ENCODE measurements at places on chromosomes 1 and 21. TPM values are rescaled to one million over a fixed set of nuclear protein-coding genes. Genes with fewer than 3 reads are reported as not detected.

GMEB1 gene
- 31.7 TPM for total RNA-seq

DNA sequence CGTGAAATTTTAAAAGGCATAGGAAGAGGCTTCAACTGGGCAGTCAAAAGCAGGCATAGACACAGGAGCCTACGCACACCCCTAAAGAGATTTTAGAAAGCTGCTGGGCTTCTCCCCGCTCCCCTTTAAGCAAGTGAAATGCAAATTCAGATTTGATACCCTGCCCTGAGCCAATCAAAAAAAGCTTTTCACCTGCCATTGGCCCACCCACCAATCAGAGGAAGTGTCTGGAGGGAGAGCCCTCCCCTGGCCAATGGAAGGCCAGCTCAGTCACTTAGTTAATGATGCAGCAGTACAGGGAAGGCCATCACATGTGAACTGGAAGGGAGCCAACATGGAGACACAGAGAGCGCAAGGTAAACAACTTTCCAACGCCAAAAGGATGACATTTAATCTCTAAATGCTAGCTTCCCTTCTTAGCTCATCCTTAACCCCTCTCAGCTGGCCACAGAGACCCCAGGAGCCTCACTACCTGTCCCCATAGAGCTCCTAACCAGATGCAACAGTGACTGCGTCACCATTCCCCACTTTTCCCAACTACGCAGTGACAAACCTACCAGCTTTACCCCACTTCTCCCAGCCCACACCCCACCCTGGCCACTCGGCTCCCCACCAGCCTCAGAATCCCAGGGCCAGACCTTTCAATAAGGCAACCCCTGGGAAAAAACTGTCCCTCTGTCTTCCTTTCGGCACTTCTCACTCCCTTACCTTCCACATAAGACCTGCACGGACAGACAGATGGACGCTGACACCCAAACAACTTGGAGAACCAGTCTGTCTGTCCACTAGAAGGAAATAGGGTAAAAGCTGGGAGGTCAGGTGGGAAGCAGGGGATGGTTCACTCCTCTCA is 71.0 kb downstream of the CD46 start:
- H3K27ac ChIP-seq = peak overlapping the region; percentile 99
- no peaks in the 10 kb centered on the region for H3K27me3 ChIP-seq
- peak; percentile 57 for DNase-seq

GRCh38 chr1:241485554-241485992 is 34.0 kb downstream of the FH start:
- no peaks in the 10 kb centered on the region for H3K4me1 ChIP-seq
- no peak overlapping the region for H3K4me3 ChIP-seq
- H3K27me3 ChIP-seq = no peaks in the 10 kb centered on the region
- no peak overlapping the region for H3K27ac ChIP-seq
- H3K36me3 ChIP-seq = peaks cover 1% of the 10 kb centered on the region

DNA sequence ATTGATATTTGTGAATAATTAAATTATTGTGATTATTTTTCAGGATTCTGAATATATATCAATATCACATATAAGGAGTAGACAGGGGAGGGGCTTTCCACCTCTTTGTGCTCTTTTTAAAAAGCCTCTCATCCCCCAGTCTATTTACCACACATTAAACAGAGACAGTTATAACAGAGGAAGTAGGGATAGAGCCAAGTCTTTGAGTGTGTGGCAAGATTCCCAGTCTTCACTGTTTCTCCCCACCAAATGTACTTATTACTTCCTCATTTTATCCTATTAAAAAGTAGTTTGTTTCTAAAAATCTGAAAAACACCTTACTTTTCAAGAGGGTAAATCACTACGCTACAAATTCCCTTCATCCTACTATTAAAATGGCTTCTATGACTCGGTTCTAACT is 46.7 kb downstream of the EPS15 start:
- H3K4me3 ChIP-seq = no peak overlapping the region
- no peak overlapping the region for H3K27ac ChIP-seq
- no peak for DNase-seq
- H3K36me3 ChIP-seq = peaks cover 38% of the 10 kb centered on the region
- peaks cover 1% of the 10 kb centered on the region for H3K4me1 ChIP-seq

GRCh38 chr1:145962157-145963102 is 1.9 kb downstream of the ANKRD34A start:
- no peaks in the 10 kb centered on the region for H3K27me3 ChIP-seq
- H3K27ac ChIP-seq = peak overlapping the region; percentile 78
- peaks cover 49% of the 10 kb centered on the region for H3K4me1 ChIP-seq
- peaks cover 7% of the 10 kb centered on the region for H3K36me3 ChIP-seq

GRCh38 chr1:8876087-8876486 is 2.4 kb downstream of the ENO1 start:
- peak overlapping the region; percentile 96 for H3K4me3 ChIP-seq
- peaks cover 50% of the 10 kb centered on the region for H3K4me1 ChIP-seq
- peaks cover 68% of the 10 kb centered on the region for H3K36me3 ChIP-seq
- H3K27me3 ChIP-seq = no peaks in the 10 kb centered on the region
- DNase-seq = no peak

RNU1-4 gene
- total RNA-seq = 3,430 TPM

DNA sequence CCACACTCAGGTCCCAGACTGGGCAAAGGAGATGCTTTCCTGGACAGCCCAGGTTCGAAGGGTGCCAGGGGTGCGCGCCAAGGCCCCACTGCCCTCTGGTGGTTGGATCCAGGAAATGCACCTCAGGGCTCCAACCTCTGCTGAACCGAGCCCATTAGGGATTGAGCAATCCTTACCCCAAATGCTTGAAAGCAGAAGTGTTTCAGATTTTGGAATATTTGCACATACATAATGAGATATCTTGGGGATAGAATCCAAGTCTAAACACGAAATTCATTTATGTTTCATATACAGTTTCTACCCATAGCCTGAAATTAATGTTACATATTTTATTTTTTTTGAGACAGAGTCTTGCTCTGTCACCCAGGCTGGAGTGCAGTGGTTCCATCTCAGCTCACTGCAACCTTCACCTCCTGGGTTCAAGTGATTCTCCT is 57.4 kb downstream of the SLC9A1 start:
- H3K4me3 ChIP-seq = no peak overlapping the region
- peak; percentile 76 for DNase-seq
- H3K27ac ChIP-seq = no peak overlapping the region
- peaks cover 15% of the 10 kb centered on the region for H3K4me1 ChIP-seq
- H3K27me3 ChIP-seq = no peaks in the 10 kb centered on the region

GRCh38 chr21:26709090-26709489 is 136.0 kb upstream of the CYYR1 start:
- no peaks in the 10 kb centered on the region for H3K4me1 ChIP-seq
- H3K36me3 ChIP-seq = no peaks in the 10 kb centered on the region
- no peak for DNase-seq
- no peak overlapping the region for H3K27ac ChIP-seq
- H3K27me3 ChIP-seq = peaks cover 2% of the 10 kb centered on the region
- H3K4me3 ChIP-seq = no peak overlapping the region

- no peak for DNase-seq
- peaks cover 6% of the 10 kb centered on the region for H3K4me1 ChIP-seq
- H3K27me3 ChIP-seq = no peaks in the 10 kb centered on the region
- no peak overlapping the region for H3K27ac ChIP-seq
Observed at GRCh38 chr1:76503736-76504135, 363.5 kb upstream of the ST6GALNAC5 start.

DNA sequence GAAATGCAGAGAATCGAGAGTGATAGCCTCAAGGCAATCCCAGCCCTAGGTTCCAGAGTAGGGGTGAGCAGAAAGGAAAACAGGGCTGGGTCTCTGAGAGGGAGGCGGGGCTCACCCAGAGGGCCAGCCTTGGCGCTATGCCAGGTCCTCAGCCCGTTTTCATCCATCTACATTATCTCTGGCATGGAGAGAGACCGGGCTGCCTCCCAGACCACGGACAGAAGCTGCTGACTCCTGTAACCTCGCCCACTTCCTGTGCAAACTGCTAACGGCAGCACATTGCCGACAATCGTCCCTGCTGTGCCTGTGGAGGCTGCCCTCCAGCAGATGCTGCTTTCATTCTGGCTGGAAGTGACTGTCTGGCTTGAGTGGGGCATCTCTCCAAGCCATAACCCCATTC is 569.1 kb downstream of the NPHP4 start:
- peak overlapping the region; percentile 74 for H3K27ac ChIP-seq
- peaks cover 31% of the 10 kb centered on the region for H3K27me3 ChIP-seq
- peak; percentile 50 for DNase-seq
- no peaks in the 10 kb centered on the region for H3K36me3 ChIP-seq

GRCh38 chr1:10471411-10472219 is 714 bp downstream of the DFFA start:
- H3K27me3 ChIP-seq = no peaks in the 10 kb centered on the region
- peaks cover 38% of the 10 kb centered on the region for H3K4me1 ChIP-seq
- peak overlapping the region; percentile 93 for H3K4me3 ChIP-seq
- no peak for DNase-seq
- H3K36me3 ChIP-seq = peaks cover 7% of the 10 kb centered on the region
